ENCODE measurements at places on chromosomes 2 and 18.

GRCh38 chr2:189614585-189614984 is 34.0 kb upstream of the SLC40A1 start:
- DNase-seq, result no peak

DNA sequence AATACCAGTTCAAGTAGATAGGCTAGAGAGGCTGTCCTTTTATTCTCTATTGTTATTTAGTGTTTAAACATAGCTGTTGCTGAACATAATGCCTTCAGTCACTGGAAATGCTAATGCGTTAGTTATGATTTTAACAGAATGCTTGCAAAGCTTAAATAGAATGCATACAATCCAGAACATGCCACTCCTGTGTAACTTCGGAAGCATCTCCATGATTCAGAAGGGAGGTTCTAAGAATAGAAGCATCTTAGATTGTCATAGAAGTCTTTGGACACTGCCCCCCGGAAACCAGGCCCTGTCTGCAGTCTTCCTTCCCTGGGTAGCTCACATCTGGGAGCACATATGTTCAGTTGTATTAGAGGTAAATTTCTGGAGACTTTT is 73.2 kb downstream of the ZNF532 start:
- no peak for DNase-seq

GRCh38 chr2:111182740-111183139 is 62.0 kb downstream of the BCL2L11 start:
- no peak for DNase-seq

DNA sequence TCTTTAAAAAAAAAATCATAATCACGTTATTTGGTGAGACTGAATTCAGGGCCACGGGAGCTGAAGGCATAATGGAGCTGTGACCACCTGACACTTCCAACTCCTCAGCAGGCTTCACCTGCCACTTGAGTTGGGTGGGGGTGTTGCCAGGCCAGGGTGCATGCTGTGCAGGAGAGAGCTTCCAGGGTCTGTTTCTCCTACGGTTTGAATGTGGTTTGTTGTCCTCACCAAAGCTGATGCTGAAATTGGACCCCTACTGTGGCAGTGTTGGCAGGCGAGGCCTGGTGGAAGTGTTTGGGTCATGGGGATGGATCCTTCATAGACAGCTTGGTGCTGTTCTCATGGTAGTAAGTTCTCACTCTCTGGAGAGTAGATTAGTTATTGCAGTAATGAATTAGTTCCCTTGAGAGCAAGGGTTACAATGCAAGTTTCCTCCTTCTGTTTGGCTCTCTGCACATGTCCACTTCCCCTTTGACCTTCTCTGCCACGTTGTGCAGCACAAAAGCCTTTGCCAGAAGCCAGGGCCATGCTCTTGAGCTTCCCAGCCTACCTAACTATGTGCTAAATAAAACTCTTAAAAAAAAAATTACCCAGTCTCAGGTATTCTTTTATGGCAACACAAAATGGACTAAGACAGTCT is 38.3 kb upstream of the ANKRD44 start:
- no peak for DNase-seq

DNA sequence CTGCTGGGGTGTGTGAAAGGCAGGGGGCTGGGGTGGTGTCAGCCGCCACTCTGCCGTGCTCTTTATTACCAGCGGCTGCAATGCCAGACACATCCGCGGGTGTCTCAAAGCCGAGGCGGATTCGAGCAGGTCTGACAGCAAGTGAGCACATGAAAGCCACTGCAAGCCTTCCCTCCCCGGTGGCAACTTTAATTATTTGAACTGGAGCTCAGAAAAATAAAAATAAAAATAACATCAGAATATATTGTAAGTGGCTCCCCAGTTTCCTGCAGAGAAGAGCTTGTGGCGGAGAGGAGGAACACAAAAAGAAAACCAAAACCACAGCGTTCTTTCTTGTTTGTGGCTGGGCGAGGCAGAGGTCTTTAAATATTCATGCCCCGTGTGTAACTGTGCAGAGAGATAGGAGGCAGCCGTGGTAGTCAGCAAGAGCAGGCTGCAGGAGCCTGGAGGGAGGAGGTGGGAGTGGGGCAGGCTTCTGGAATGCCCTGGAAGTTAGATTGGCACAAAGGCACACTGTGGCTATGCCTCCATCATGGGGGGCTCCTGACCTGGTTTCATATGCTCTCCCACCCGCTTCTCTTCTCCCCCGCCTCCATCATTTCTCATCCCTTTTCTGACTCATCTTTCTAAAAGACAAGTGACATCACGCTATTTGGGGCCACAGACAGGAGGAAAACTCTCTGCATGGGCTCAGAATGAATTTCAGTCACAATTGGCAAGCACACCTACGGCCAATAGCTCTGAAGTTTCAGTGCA is 199.8 kb downstream of the CLIP4 start:
- DNase-seq, result peak; percentile 15

- DNase-seq, result no peak
These were observed 149.3 kb downstream of the FAM124B start for GRCh38 chr2:224252631-224253030.

GRCh38 chr2:112077814-112078213 is 22.7 kb downstream of the TMEM87B start:
- DNase-seq, result no peak

DNA sequence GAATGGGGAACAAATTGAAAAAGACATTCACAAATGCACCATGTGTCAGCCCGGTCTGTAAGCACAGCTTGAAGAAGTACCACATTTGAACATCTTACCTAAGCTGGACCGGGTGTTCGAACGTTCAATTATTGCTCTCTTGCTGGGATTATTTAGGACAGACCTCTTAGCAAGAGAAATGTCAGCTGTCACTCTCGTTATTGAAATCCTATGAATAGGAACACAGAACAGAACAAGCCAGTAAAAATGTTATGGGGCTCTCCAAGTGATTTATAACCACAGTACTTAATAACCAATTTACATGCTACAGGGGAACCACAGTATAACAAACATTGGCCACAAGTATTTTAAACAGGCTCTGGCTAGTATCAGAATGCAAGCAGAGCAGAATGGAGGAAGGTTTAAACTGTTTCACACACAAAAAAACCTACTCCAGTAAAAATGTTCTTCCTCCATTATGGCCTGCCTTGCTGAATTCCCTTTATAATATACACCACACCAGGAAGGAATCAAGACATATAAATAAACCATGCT is 32.5 kb upstream of the ARL5A start:
- DNase-seq, result no peak

DNA sequence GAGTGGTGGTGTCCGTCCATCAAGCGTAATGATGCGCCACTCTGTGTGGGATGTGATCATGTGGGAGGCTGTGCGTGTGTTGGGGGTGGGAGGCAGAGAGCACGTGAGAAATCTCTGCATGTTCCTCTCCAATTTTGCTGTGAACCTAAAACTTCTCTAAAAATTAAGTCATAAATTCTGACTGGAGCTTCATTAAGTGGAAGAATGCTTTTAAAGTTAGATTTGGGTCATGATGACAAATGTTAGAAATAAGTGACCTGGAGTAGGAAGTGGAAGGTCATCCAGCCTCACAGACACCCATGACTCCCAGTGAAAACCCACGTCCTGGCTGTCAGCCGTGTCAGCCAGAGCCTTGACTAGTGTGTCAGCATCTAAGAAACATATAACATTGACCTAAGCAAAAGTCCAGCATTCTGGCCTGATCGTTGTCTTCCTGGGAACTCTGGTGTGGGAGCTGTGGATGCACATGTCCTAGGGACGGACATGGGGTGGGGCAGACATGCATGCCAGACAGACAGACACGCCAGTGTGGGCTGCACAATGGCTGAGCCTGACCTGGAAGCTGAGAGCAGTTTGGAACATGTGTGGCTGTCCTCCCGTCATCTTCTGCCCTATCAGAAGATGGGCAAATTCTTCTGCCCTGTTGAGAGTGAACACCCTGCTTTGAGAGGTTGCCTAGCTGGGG is 245.6 kb downstream of the FAM210A start:
- DNase-seq, result no peak

DNA sequence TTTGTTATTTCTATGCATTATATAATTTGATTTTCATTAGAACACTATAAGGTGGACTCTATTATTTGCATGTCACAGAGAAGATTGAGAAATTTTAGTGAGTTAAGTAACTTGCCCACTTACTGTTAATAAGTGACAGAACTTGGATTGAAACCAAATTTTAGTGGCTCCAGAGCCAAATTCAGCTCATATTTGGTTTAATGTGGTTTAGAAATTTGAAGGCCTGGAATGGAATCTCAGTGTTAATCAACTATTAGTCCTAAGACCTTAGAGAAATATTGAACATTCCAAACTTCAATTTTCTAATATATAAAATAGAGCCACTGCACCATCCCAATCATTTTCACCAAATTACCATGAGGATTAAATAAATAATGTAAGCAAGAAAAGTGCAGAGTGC is 281.6 kb downstream of the ZNF385B start:
- DNase-seq, result no peak

DNA sequence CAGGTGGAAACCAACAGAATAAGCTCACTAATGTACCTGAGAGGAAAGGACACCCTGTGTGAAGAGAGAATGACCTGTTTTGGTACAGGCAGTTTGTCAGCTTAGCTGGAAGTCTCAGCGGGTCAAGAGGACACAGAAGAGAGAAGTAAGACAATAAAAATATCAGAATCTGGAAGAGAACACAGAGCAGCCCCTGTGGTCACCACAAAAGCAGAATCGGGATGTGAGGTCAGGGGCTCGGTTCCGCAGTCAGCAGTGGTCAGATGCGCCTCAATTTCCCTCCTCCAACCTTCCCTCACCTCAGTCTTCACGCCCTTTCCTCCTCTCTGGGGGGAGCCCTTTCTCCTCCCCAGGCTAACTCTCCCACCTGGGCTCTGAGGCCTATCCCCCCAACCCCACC is 122.9 kb downstream of the AFF3 start:
- DNase-seq, result no peak
